Hepatocyte (in vitro differentiated cells): ENCODE measurements at places on chromosomes 4 and X. TPM values are rescaled to one million over a fixed set of nuclear protein-coding genes. Genes with fewer than 3 reads are reported as not detected.

DNA sequence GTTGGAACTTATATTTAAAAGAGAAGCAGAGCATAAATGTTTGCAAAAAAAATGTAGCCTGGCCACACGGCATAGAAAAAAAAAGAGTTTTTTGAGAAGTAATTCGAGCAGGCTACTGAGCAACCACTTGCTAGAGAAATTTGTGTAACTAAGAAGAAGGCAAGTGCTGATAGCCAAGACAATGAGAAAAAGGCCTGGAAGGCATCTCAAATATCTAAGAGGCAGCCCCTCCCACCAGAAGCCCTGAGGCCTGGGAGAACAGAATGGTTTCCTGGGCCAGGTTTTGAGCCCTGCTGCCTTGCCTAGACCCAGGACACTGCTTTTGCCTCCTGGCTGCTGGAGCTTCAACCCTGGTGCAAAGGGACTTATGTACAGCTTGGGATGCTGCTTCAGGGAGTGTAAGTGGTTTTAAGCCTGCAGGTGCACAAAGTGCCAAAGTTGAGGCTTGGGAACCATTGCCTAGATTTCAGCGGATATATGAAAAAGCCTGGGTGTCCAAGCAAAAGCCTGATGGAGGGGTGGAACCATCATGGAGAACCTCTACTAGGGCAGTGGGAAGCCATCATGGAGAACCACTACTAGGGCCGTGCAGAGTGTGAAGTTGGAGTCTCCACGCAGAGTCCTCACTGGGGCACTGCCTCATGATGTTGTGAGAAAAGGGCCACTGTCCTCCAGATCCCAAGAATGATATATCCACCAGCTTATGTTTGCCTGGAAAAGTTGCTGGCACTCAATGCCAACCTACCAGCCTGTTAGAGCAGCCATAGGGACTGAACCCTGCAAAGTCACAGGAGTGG lies 9.7 kb downstream of the TECRL start:
- no peak for DNase-seq

The SMR3A gene
- not detected in 2 replicates for polyA plus RNA-seq

The PAGE1 gene
- not detected in 2 replicates for polyA plus RNA-seq

The ARMCX2 gene
- polyA plus RNA-seq = 13.3 and 19.0 TPM in 2 replicates

DNA sequence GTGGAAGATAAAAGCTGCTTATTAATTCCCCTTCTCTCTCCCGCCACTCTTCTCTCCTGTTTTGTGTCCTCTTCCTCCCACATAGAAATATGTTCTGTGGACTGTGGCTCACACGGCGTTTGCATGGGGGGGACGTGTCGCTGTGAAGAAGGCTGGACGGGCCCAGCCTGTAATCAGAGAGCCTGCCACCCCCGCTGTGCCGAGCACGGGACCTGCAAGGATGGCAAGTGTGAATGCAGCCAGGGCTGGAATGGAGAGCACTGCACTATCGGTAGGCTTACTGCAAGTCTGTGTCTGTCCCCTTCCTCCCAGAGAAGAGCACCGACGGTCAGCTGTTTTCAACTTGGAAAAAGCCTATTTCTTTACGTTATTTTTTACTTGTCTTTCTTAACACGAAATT lies 229.1 kb downstream of the DCTD start:
- no peak for DNase-seq

DNA sequence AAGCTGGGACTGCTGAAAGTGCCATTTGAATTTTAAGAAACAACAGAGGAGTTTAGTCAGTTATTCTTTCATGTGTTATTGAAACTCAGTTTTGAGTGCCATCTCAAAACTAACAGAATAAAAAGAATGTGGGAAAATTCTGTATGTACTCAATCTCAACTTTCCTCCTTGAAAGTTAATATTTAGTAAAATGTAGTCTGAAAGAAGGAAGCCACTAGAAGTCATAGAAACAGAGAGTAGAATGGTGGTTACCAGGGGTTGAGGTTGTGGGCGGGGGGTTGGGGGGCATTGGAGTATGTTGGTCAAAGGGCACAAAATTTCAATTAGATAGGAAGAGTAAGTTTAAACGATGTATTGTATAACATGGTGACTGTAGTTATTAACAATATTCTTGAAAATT lies 628.3 kb upstream of the MAGEB2 start:
- DNase-seq = no peak

DNA sequence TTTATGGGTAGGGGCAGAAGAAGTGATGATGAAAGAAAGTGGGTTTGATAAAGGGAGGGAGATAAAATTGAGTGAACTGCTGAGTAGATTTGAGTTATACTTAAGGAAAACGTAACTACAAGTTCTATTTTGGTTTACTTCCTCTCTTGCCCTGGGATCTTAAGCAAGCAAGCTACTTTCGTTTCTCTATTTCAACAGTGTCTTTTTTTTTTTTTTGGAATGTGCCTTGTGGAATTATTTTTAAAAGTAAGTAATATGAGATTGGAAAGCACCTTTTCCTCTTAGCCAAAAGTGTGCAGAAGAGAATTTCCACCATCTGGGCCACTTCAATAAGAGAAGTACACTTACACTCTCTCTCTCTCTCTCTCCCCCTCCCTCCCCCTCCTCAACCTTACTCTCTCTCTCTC lies 16.0 kb upstream of the C4orf36 start:
- DNase-seq = no peak

The GABRE gene
- polyA plus RNA-seq = 9.0 and 17.8 TPM in 2 replicates

DNA sequence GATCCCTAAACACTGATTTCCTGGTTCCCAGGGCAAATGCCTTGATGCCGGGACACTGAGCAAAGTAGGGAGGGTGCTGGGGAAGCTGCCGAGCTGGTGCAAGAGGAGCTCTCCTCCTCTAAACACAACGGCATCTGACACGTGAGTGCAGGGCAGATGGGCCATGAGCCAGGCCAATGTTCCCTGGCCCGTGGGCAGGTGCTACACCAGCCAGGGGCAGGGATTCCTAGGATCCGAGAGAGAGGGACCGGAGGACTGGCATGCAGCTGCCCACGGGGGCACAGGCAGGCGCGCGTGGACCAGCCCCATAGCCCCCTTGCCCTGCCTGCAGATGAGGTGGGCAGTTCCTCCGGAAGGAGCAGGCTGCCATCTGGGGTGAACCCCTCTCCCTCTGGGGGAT lies 66.8 kb upstream of the AFAP1 start:
- no peak for DNase-seq

- DNase-seq = no peak
Observed at GRCh38 chr4:14028862-14029261, 401.3 kb upstream of the BOD1L1 start.

The MAGIX gene
- 7.1 and 13.4 TPM in 2 replicates for polyA plus RNA-seq

The RBMXL3 gene
- not detected in 2 replicates for polyA plus RNA-seq

DNA sequence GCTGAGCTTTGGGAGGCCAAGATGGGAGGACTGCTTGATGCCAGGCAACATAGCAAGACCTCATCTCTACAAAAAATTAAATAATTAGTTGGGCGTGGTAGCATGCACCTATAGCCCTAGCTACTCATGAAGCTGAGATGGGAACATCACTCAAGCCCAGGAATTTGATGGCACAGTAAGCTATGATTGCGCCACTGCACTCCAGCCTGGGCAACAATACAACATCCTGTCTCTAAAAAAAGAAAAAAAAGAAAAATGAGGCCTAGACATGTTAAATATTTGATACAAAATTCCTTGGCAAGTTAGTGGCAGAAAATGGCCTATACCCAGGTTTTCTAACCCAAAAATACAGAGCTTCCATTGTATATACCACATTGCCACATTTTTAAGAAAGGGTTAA lies 88.1 kb upstream of the MAB21L2 start:
- no peak for DNase-seq

DNA sequence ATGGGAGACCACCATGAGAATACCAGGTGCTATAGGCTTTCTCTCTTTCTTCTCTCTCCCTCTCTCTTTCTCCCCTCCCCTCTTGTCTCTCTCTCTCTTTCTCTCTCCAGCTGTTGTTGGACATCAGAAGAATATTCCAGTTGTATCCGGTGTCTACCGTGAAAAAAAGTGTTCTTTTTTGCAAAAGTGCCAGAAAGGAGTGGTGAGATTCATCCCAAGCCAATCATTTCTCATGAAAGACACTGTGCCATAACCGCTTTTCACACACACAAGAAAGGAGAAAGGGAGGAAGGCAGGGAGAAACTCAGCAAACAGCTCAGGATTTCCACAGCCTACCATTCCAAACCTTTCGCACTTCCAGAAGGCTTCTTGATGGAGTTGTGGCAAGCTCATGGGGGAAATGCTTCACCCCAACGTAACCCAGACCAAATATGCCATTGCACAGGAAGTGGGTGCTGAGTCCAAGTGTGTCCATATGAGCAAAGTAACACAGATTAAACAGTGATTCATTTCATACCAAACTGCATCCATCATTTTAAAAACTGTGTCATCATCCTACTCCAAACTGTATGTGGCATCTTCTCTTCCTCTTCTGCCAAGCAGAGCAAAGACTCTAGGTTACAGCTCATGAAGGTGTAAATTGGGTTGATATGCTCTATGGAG lies 224.0 kb downstream of the APBB2 start:
- DNase-seq = no peak

DNA sequence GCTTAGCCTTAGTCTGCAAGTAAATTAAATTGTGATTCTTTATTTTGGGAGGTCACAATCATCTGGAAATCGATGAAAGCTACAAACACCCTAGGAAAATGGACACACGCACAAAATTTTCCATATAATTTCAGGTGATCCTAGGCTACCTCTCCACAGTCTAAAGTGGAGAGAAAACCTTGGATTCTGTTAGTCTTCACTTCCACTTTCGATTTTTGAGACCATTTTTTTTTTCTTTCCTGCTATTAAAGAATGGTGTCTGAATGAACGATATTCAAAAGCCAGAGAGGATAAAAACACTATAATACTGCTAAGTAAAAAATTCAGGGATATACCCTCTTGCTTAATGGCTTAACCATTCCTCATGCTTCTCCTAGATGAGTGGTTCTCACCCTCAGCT lies 1.7 kb downstream of the FBXL5 start:
- DNase-seq = no peak
